ENCODE measurements at places on chromosomes 1 and 21.

- DNase-seq = no peak
Observed at GRCh38 chr1:116397728-116398127, 24.7 kb downstream of the ATP1A1 start.

DNA sequence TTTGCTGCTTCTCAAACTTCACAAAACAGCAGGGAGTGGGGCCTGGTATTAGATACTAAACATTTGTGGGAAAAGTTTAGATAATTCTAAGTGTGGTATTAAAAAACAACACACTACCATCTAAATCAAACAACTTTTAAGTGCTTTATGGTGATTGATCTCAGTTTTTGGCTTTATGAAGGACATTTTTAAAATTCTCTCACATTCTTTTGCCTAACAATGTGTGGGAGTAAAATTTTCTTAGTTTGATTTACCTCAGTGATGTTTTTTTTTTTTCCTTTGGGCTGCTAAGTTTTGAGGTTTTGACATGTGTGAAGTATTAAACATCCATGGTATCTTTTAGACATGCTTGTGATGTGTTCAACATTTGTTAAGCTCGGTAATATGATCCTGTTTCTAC is 116.2 kb downstream of the DISP1 start:
- no peak for DNase-seq

GRCh38 chr21:16087523-16087922 is 357.7 kb downstream of the USP25 start:
- DNase-seq = no peak

DNA sequence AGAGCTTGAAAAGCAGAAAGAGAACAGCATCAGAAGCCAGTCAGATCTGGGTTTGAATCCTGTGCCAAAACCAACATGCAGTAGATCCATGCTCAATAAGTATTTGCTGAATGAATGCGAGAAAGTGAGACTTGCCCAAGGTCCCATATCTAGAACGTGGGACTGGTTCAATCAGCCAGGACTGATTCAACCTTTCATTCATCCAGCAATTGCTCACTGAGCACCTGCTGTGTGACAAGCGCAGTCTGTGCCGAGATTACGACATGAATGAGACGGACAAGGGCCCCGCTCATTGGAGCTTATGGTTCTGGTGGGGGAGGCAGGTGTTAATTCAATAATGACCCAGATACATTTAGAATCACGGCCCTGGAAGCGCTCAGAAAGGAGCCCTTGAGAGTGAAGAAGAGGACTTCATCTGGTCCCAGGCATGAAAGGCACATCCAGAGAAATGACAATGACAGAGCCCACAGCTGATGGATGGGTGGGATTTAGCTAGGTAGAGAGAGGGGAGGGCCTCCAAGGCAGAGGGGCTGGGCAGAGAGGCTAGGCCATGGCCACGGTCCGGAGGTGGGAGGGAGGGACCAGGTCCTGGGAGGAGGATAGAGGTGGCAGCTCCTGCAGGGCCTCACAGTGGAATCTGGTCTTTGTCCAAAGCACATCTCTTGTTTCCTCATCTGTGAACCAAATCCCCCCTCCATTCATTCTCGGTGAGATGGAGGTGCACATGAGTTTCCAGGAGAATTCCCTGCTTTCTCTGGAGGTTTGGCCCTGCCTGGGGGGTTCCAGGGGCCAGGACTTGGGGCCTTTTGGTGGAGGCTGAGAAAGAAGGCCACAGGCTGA is 4.2 kb upstream of the FAM131C start:
- DNase-seq = no peak

DNA sequence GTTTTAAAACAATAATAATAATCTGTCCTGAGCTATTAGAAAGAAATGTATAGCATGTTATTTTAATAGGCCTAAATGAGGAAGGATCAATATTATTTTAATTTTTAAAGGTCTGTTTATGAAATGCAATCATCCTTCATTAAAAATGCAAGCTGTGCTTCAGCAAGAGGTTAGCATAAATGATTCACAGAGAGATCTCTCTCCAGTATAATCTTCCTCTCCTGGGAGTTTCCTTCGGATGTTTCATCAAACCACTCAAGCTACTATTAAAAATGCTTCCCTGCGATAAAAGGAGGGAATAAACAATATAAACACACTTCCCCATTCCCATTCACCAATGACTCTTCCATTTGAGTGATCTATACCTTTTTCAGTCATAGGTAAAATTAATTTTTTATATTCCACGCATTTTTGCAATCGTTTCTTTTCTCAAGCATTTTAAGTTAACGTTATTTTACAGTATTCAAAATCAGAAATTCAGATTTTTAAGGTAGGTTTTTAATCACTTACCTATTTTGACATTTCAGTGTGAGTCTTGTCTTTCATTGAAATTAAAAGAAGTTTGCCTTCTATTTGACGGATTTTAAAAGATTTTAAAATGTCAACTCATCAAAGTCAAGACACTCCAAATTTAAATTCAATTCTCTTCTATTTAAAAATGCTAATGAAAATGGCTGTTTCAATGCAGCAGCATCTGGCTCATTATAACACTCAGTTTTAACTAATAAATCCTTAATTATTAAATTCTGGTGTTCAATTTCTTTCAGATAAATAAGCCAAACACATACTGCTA is 64.3 kb downstream of the RERE start:
- DNase-seq = no peak

DNA sequence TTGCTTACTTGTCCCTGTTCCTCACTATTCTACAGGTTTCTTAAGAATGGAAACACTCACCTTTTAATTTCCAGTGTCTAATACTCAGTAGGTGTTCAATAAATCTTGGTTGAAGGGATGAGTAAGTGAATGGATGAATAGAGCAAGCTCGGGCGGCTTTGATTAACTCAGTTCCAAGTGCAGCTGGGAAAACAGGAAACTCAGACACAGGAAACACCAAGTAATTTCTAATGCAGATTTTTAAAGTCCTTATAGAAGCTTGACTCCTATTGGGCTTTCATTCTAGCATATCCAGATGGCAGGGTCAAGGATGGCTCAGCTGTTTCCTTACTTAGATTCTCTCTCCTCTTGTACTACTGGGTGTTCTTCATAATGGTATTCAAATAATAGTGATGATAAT is 14.0 kb downstream of the CAMK1G start:
- DNase-seq = no peak
